ENCODE measurements at places on chromosomes 1 and 21.

DNA sequence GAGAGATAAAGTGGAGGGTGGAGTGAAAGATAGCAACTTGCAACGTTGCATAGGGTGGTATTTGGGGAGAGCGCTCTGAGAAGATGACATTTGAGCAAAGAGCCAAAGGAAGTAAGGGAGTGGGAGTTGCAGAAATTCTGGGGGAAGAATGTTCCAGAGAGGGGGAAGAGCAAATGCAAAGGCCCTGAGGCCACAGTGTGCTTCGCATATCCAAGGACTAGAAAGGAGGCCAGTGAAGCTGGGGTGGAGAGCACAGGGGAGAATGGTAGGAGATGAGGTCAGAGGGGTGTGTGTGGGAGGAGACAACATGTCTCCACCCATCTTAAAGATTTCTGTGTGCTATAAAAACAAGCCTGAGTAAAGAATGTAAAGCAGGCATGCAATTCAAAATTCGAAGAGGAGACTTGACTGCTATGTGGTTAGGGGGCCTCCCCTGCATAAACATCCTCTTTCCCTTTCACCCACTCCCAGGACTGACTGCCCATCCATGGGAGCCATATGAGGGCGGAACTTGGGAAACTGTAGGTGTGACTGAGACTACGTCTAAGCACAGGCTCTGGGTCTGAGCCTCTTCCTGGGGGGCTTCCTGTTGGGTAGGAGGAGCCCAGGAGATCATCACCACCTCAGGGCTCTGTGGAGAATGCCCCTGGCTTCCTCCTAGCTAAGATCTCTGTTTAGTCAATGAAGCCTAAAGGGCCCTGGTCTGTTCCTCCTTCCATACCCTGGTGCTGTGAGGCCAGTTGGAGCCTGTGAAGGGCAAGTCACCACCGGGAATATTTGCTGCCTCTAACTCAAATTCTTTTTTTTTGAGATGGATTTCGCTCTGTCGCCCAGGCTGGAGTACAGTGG lies 2.9 kb upstream of the CLIC4 start:
- no peak for DNase-seq
- peaks cover 38% of the 10 kb centered on the region for H3K4me1 ChIP-seq
- peaks cover 11% of the 10 kb centered on the region for H3K27me3 ChIP-seq
- no peak overlapping the region for H3K4me3 ChIP-seq

DNA sequence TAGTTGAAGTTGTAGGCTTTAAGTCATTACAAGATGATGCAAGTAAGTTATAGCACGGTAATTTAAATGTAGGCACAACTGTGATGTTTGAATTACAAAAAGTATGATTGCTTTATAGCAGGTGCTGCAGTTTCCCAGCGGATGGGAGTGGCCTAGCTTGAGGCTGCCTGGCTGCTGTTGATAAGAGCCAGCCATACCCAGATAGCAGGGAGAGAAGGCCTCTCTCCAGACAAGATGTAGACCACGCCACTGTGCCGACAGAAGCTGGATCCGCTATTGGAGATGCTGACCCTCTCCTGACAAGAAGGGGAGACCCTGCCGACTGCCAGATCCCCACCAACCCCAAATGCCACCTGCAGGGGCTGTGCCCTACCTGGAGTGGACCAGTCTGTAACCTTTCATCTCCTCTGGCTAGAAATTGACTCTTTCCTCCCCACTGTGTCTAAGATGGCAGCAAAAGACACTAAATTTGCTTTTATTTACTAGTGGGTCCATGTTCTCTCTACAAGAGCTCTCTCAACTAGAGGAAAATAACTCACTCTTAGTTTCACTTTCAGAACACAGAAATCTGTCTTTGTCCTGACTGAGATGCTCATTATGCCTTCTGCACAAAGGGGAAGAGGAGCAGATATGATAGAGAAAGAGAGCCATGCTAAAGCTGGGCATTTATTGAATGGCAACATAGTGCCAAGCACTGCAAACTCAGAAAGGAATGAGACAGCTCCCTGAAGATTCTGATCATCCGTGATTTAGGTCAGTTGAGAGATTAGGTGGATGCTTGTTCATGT lies 127.9 kb downstream of the URB2 start:
- H3K4me1 ChIP-seq, result peaks cover 10% of the 10 kb centered on the region
- no peak for DNase-seq
- no peaks in the 10 kb centered on the region for H3K36me3 ChIP-seq
- no peaks in the 10 kb centered on the region for H3K27me3 ChIP-seq
- H3K27ac ChIP-seq, result peak overlapping the region; percentile 21

DNA sequence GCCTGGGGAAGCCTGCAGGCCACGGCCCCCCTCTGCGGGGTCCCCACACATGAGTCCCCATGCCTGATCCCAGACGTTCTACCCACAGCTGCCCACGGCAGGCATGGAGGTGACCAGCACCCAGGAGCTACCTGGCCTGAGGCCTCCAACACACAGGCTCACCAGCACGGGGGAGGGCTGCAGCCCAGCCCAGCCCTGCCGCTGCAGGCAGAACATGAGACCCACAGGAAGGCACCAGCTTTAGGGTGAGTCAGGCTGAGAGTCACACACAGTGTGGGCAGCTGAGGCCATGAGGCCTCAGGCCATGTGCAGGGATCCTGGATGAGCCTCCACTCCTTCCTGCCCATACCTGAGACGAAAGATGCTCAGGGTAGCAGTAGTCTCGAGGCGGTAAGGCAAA lies 121.1 kb downstream of the PSMG1 start:
- no peaks in the 10 kb centered on the region for H3K27me3 ChIP-seq
- no peak for DNase-seq
- no peaks in the 10 kb centered on the region for H3K36me3 ChIP-seq
- no peaks in the 10 kb centered on the region for H3K4me1 ChIP-seq

DNA sequence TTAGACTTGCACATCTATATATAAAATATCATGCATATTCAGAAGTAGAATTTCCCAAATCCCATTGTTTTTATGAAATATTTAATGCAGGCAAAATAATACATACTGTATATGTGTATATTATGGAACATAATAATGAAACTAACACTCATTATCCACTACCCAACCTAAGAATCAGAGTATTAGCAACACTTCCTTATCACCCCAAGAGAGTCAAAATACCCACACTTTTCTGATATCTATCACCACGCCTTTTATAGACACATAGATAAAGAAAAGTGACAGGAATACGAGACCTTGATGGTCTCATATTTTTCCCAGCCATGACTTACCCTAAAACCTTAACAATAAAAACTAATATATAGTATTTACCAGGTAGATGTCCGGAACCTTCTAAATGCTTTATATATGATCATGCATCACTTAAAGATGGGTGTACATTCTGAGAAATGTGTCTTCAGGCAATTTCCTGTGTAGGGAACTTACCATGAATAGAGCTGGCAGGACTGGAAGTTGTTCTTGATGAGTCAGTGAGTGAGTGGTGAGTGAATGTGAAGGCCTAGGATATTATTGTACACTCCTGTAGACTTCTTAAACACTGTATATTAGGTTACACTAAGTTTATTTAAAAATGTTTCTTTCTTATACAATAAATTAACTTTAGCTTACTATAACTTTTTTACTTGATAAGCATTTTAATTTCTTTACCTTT lies 45.5 kb downstream of the TNFSF4 start:
- H3K27me3 ChIP-seq, result no peaks in the 10 kb centered on the region
- no peaks in the 10 kb centered on the region for H3K36me3 ChIP-seq
- peaks cover 1% of the 10 kb centered on the region for H3K4me1 ChIP-seq
- no peak for DNase-seq
- no peak overlapping the region for H3K4me3 ChIP-seq
- H3K27ac ChIP-seq, result no peak overlapping the region

- H3K4me1 ChIP-seq, result no peaks in the 10 kb centered on the region
- DNase-seq, result no peak
- no peak overlapping the region for H3K4me3 ChIP-seq
- no peaks in the 10 kb centered on the region for H3K36me3 ChIP-seq
These were observed 34.6 kb upstream of the PDE4B start for GRCh38 chr1:65758128-65758527.

DNA sequence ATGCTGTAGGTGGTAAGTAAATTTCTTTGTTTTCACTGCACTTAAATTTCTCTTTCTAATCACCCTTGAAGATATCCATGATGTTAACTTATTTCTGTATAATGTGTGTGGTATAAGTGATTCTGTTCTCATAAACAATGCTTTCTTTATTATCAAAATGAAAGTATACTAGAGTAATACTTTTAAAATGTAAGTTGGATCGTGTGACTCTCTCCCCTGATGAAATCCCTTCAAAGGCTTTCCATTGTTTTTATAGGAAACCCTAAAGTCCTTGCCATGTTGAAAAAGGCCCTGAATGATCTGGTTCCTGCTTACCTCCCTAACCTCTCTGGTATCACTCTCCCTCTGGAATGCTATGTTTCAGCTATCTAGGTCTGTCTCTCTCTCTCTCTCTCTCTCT lies 191.1 kb upstream of the LHX8 start:
- H3K27ac ChIP-seq, result no peak overlapping the region
- H3K36me3 ChIP-seq, result no peaks in the 10 kb centered on the region
- no peaks in the 10 kb centered on the region for H3K27me3 ChIP-seq

GRCh38 chr1:162236201-162236600 lies 140.5 kb downstream of the SPATA46 start:
- H3K27ac ChIP-seq, result no peak overlapping the region
- peaks cover 5% of the 10 kb centered on the region for H3K27me3 ChIP-seq
- no peaks in the 10 kb centered on the region for H3K4me1 ChIP-seq
- no peak for DNase-seq

DNA sequence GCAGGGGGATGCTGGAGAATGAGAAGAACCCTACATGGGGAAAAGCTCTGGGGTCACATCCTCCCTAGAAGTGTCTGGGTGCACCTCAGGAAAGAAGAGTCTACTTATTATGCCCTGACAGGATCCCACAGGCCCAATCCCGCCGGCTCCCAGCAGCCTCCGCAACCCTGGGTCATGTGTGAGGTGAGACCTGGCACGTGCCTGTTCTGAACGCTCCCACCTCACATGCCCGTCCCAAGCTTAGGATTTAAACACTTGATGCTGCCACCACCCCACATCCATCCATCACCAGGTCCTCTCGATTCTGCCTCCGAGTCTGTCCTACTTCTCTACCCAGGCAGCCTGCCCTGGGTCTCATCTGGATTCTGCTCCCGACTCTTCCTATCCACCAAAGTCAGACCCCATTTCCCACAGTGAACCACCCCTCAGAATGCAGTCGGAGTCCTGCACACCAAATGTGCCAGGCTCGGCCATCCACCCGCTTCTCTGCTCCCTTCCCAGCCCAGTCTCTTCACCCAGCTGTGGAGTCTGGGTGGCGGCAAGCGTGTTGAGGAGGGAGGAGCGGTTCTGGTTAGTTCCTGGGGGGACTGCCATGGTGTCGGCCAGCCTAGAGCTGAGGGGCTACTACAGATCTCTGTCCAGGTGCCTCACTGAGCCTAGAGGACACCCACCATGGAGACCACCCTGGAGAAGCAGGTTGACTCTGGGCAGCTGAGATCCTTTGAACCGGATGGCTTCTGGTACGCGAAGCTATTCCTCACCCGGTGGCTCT lies 23.9 kb downstream of the SLC2A1 start:
- H3K27ac ChIP-seq, result peak overlapping the region; percentile 89
- H3K4me3 ChIP-seq, result no peak overlapping the region
- DNase-seq, result no peak
